ENCODE measurements at places on chromosomes 7 and 10. TPM values are rescaled to one million over a fixed set of nuclear protein-coding genes. Genes with fewer than 3 reads are reported as not detected.

DNA sequence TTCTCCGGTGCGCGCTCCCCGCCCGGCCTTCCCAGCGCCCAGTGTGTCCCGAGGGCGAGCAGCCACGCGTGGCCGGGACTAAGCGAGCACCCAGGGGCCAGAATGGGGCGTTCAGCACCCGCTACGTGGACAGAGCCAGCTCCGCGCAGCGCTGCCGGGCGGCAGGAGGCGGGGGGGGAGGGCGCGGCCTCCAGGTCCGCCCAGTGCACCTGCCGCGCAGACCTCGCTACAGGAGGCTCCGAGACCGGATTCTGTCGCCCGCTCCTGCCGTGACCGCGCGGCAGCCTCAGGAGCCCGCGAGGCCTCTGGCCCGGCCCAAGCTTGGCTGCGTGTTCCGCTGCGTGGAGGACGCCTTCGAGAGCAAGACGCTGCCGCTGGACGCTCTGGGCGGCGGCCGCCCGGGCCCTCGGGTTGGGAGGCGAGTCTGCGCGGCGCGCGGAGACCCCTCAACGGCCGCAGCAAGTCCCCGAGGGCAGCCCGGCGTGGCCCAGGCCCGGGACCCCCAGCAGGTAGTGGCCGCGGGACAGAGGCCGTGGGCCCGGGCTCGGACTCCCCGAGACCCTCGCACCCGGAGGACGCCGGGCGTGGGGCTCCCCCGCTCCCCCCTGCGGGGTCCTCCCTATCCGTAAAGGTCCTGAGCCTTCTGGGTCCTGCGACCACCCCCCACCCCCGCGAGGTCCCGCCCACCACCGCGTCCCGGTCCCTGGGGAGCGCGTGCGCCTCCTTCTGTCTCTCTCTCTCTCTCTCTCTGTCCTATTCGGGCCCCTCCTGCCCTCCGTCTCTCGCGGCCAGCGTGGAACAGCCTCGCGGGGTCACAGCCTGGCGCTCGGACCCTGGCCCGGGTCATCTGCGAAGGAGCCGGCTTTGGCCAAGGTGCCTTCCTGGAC, 904 bp upstream of the DPYSL4 start:
- no peaks in the 10 kb centered on the region for H3K36me3 ChIP-seq
- H3K4me1 ChIP-seq = peaks cover 19% of the 10 kb centered on the region
- peak; percentile 44 for DNase-seq
- peak overlapping the region; percentile 8 for H3K4me3 ChIP-seq
- H3K27ac ChIP-seq = no peak overlapping the region

- H3K4me3 ChIP-seq = no peak overlapping the region
- no peaks in the 10 kb centered on the region for H3K27me3 ChIP-seq
- no peak for DNase-seq
- no peaks in the 10 kb centered on the region for H3K4me1 ChIP-seq
Measured at GRCh38 chr7:43461349-43462024, 121.4 kb upstream of the STK17A start.

DNA sequence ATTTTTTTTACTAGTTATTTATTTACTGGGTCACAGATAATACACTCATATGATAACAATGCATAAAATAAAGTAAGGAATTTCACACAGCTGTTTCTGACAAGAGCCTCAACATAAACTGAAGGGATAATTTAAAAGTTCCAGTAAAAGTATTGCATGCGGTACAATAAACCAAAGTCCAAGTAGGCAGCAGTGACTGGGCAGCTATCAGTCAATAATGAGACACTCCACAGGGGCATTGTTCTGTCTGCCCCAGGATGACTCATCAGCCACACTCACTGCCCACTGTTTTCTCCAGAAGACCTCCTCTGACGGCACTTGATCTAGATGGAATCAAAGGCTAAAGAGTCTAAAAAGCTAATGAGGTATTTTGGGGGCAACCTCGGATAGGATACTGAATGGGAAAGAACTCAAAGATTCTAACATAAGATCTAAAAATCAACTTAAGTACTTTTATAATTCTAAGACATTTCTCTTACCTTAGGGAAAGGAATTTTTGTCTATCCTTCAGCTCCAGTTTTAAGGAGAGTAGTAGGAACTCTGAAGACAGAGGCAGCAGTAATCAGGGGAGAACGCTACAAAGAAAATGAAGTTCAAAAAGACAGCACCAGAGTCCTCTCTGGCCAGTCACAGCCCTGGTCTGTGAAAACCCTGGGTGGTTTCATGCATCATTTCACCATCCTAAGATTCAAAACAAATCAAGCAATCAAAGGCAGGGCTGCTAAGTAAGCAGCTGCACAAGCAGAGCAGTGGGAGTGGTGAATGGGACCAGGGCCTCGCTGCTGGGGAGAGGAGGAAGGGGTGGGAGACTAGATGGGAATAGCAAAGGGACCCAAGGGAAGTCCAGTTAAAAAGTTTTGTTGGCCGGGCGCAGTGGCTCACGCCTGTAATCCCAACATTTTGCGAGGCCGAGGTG, 175.1 kb downstream of the AVL9 start:
- H3K4me1 ChIP-seq = no peaks in the 10 kb centered on the region
- no peak overlapping the region for H3K27ac ChIP-seq
- DNase-seq = no peak
- H3K4me3 ChIP-seq = no peak overlapping the region

PIK3CG gene
- 5.1 TPM for total RNA-seq

FANK1 gene
- total RNA-seq = 7.9 TPM

GRCh38 chr7:127256041-127256725, 3.4 kb upstream of the GRM8 start:
- H3K36me3 ChIP-seq = no peaks in the 10 kb centered on the region
- H3K4me1 ChIP-seq = peaks cover 4% of the 10 kb centered on the region
- H3K4me3 ChIP-seq = no peak overlapping the region
- H3K27ac ChIP-seq = no peak overlapping the region
- no peaks in the 10 kb centered on the region for H3K27me3 ChIP-seq
